NCI-H2081 treated with DMSO at 0.1 percent for 48 hours (cell line): ENCODE measurements at places on chromosomes 3 and 15.

GRCh38 chr15:64893481-64894394 is 18.0 kb upstream of the ANKDD1A start:
- no peak for DNase-seq

- DNase-seq, result no peak
Measured at GRCh38 chr3:32819551-32820348, 2.0 kb downstream of the TRIM71 start.

- no peak for DNase-seq
Measured at GRCh38 chr15:47987461-47987860, 133.3 kb upstream of the SLC24A5 start.

GRCh38 chr15:33608714-33609113 is 297.9 kb downstream of the RYR3 start:
- no peak for DNase-seq

DNA sequence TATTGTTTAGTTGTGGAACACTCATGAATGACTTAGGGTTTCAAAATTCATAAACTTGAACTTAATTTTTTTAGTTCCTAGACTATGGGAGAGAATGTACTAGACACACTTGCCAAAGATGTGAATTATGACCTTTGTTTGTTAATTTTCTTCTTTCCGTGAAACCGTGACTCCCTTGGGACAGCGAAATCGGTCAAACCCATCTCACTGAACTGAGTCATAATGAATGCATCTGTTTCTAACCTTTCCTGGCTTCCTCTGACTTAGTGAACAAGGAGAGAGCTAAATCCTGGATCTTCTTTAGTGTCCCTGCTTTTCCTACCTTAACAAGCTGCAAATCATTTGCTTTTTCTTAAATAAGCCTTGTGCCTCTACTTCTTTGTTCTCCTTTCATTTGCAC is 85.5 kb downstream of the LARS2 start:
- DNase-seq, result no peak

DNA sequence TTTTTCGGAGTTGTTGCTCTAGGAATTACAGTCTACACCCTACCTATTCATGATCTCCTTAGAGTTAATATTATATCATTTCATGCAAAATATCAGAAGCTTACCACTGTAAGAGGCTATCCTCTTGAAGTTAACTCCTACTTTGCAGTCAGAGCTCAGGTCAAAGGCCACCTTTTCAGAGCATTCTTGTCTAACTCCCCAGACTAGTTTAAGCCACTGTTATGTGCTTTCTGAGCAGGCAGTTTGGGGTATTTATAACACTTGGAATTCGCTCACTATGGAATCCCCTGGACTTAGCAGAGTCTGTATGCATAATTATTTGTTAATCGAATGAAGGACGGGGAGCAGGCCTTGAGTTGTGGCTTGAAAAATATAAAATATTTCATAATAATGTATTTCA is 21.7 kb downstream of the MED12L start:
- DNase-seq, result no peak

- DNase-seq, result no peak
Measured at GRCh38 chr3:59566481-59566975, 516.7 kb upstream of the CFAP20DC start.

DNA sequence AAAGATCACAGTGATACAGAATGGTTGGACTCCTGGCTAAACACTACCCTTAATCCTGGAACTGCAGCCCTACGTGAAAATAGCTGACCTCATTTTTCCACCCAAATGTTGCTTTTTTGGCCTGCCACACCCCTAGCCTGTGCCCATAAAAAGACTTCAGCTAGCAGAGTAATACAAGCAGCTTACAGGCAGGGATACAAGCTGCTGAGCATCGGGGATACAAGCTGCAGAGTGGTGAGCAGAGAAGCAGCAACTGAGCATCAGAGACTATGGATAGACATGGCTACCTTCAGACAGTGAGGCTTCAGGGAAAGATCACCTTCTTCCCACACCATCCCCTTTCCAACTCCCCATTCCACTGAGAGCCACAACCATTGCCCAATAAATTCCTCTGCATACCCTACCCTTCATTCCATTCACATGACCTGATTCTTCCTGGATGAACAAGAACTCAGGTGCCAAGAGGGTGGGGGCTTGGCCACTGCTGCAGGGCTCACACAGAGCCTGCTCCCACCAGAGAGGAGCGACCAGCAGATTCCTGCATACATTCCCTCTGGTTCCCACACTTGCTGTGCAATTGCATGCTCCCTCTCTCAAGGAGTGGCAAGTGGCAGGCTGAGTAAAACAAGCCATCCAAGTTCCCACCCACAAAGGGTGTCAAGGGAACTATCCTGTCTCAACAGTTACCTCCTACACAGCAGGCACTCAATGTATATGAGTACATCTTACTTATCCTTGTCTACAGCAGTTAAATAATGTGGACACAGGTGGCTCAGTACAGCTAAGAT is 217.5 kb downstream of the ALCAM start:
- no peak for DNase-seq

DNA sequence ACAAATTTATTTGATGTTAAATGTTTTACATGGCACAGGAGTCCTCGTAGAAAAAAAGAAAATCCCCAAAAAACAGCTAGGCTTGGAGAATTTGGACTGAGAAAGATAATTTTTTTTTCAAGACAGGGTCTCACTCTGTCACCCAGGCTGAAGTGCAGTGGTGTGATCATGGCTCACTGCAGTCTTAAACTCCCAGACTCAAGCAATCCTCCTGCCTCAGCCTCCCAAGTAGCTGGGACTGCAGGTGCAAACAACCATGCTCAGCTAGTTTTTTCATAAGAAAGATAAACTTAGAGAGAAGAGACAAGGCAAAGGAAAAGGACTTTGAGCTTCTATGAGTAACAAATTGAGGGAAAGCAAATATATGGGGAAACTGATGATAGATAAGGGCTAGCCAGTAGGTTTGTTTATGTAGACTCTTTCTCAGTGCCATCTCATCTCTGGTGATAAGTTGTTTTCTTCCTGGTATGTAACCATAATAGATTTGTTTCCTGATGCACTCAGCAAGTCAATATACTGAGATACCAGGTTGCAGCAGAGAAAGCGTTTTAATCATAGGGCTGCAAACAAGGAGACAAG is 13.1 kb upstream of the TRMT10C start:
- no peak for DNase-seq

DNA sequence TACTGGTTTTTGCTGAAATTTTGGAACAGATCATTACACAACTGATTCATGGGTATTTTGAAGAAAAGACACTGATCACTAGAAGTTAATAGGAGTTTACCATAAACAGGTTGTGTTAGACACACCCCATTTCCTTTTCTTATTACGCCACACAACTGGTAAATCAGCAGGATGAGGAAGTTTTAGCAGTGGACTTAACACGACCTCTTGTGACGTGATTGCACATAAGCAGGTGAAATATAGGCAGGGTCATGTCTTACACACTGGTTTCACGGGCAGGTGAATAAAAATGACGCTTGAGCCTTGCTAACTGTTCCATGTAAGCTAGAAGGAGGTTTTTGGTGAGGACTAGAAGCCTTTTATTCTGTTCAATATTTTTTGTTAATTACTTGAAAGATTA is 27.1 kb upstream of the TPRG1 start:
- peak; percentile 33 for DNase-seq

GRCh38 chr15:67646847-67647246 is 104.3 kb downstream of the MAP2K5 start:
- no peak for DNase-seq

DNA sequence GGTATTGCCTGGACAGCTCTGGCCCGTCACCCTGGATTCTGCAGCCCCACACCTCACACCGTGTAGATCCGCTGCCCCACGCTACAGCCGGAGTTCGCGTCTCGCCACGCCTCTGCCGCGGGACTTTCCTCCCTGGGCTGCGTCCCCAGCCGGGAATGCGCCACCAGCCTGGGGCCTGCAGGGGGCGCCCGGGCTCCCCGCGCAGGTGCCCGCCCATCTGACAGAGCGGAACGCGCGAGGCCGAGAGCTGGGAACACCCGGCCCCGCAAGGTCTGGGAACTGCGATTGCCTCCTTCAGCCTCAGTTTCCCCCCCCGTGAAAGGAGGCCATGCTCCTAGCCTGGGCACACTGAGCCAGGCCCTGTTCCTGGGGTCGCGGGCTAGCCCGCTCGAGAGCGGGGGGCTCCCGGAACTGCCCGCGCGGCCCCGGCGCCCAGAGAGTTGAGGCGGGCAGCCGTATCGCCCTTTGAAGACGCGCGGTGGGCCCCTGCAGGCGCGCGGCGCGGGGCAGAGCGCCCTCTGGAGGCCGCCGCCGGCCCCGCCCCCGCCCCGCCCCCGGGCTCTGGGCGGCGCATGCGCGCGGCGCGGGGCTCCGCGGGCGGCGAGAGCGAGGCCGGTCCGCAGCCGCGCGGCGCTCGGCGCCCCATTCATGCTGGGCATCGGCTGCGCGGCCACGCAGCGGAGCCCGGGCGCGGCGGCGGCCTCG is at the start of gene PLXNA1:
PLXNA1 (plus strand) TSS at position 645 of the 705 bp plus-strand sequence. CDS start 5,479 bp downstream, outside the sequence.
- peak; percentile 24 for DNase-seq
